Activated CD4-positive, alpha-beta T cell treated with anti-CD3 and anti-CD28 coated beads, Interleukin-2, amount 10 ng/mL, durations not matched to agents 24 days and 14 days (primary cell): ENCODE measurements at places on chromosomes 2 and 18.

GRCh38 chr2:169509298-169509885 lies at the start of gene KLHL41:
KLHL41 (plus strand) TSS chr2:169509702; CDS start chr2:169509779, 77 bp downstream.
- H3K27me3 ChIP-seq = no peaks in the 10 kb centered on the region
- H3K4me1 ChIP-seq = peaks cover 2% of the 10 kb centered on the region
- H3K27ac ChIP-seq = no peak within 1 kb of the TSS
- DNase-seq = no peak
- no peaks in the 10 kb centered on the region for H3K36me3 ChIP-seq

DNA sequence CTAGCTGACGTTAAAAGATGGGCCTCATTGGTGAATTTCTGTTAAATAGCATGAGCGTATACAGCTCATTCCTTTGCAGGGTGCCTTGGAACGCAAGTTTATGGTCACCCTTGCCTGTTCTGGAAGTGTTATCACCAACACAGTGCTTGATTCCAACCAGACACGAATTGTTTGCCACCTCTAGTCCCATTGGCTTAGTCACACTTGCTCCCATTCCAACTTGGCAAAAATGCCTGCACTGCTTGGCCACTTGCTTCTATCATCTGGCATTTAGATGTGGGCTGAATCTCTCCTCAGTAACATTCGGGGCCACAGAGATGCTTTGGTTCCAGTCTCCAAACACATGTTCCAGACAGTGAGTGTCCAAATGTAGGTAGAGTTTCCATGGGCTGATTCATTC lies 27.5 kb upstream of the ACVR1 start:
- no peak overlapping the region for H3K4me3 ChIP-seq
- H3K27ac ChIP-seq = no peak overlapping the region
- H3K27me3 ChIP-seq = no peaks in the 10 kb centered on the region
- H3K36me3 ChIP-seq = peaks cover 4% of the 10 kb centered on the region
- DNase-seq = no peak

GRCh38 chr2:101200676-101201075 lies 49.5 kb upstream of the TBC1D8 start:
- no peaks in the 10 kb centered on the region for H3K36me3 ChIP-seq
- DNase-seq = no peak
- H3K4me1 ChIP-seq = peaks cover 8% of the 10 kb centered on the region
- no peak overlapping the region for H3K27ac ChIP-seq
- peaks cover 3% of the 10 kb centered on the region for H3K27me3 ChIP-seq

DNA sequence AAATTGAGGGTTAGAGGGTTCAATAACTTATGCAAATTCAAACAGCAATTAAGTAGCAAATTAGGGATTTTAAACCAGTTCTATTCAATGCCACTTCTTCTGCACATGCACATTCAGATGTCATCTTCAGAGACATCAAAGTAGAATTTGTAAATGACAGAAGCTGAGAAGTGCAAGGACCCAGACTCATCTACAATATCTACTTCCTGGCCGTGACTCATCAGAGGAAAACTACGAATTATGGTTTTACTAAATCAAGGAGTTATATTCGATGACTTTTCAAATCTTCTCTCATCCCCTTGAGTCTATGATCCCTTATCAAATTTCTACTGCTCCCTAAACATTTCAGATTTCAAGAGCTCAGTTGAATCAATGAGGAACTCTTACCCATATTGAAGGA lies 20.0 kb upstream of the STAT4 start:
- peak overlapping the region; percentile 29 for H3K4me3 ChIP-seq
- H3K27ac ChIP-seq = peak overlapping the region; percentile 17
- H3K27me3 ChIP-seq = no peaks in the 10 kb centered on the region
- no peak for DNase-seq

DNA sequence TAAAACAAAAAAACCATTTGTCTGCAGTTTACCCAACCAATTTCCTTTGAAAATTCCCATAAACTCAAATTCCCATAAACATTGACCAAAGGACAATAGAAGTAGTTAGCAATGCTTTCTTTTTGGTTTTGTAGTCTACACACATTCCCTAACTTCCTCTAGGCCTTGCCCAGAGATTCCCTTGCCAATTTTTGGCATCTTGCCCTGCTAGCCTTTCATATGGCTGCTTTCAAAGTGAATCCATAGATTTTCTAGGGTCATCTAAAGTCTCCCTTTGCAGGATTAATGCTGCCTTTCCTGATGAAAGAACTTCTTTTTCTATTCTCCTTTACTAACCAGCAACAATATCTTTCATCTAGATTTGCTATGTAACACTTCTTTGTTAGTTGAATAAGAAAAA lies 33.4 kb downstream of the THSD7B start:
- H3K4me1 ChIP-seq = no peaks in the 10 kb centered on the region
- no peak for DNase-seq
- H3K4me3 ChIP-seq = no peak overlapping the region
- no peaks in the 10 kb centered on the region for H3K27me3 ChIP-seq
